ENCODE measurements at places on chromosomes 1 and 21.

- no peak for DNase-seq
Measured at GRCh38 chr1:46526013-46526690, 25.3 kb downstream of the KNCN start.

DNA sequence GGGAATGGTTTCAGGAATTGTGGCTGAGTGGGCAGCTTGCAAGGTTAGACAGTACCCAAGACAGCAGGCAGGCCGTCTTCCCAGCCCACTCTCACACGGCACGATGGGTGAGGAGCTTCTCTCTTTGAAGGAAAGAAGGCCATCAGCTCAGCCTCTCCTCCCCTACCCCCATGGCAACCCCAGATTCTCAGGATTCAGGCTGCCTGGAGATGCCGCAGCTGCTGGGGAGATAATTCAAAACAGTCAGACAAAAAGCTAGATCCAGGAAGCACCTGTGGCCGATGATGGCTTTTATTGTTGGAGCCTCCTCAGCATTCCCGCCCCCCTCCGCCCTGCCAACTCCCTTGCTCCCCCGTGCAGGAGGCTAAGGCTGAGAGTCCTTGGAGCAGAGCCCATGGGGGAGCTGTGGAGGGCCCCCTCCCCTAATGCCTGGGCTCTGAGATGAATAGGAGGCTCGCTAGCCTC lies 220.5 kb downstream of the TRABD2B start:
- DNase-seq, result no peak

- no peak for DNase-seq
Measured at GRCh38 chr1:26142159-26142558, 16.7 kb upstream of the FAM110D start.

DNA sequence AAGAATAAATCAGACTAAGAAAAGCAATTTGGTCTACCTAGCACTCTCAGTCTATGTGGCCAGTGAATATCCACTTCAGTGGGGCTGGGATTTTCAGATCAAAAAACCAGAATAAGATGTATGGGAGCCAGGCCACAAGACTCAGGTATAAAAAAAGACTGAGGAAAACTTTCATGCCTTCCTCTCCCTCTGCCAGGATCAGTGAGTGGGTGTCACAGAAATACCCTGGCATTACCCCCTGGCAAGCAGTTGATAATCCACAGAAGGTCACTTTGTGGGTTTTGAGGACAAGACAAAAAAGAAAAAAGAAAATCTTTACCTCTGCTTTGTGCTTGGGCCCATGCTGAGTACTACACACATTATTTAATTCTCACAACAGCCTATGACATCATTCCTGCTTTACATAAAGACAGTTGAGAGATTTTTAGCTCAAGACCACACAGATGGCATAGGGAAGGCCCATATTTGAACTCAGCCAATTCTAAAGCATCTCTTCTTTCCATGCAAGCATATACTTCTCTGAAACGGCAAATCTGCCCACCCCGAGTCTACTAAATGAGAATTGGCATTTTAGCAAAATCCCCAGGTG lies 57.6 kb downstream of the DESI2 start:
- DNase-seq, result no peak

DNA sequence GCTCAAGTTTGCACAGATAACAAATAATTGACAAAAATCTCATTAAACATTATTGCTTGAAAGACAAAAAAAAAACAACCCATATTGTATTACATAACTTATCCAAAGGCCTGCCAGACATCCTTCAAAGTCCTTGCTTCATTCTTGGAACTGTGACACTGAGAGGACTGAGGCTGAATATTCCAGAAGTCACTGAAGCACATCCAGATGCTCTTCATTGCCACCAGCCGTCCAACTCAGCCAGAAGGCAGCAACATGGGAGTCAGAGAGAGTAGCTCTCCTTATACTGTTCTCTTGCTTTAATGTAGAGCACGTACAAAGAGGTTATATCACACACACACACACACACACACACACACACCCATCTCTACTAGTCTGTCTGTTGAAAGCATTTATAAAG lies 755.0 kb downstream of the LTN1 start:
- no peak for DNase-seq

GRCh38 chr1:211009944-211010343 lies 124.0 kb downstream of the KCNH1 start:
- DNase-seq, result no peak

GRCh38 chr1:232047473-232047872 lies 420.9 kb downstream of the DISC1 start:
- peak; percentile 32 for DNase-seq

DNA sequence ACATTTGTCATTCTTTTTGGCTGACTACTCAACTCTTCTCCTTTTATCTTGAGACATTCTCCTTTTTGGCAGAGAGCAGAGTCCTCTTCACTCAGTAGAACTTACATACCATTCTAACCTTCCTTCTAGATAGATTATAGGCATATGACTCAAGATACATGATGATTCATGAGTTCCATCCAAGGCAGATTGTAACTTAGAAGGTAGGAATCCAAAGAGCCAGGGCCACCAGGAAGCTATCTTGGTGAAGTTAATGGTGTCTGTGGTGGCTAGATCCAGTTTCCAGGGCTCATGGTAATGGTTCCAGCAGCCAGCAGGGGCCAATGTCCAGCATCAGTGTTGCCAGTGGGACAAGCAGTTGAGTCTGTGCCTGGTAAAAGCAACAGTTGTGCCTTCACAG lies 76.1 kb upstream of the KIAA0040 start:
- DNase-seq, result no peak

- DNase-seq, result no peak
Measured at GRCh38 chr1:33171977-33172813, 9.6 kb downstream of the TRIM62 start.

DNA sequence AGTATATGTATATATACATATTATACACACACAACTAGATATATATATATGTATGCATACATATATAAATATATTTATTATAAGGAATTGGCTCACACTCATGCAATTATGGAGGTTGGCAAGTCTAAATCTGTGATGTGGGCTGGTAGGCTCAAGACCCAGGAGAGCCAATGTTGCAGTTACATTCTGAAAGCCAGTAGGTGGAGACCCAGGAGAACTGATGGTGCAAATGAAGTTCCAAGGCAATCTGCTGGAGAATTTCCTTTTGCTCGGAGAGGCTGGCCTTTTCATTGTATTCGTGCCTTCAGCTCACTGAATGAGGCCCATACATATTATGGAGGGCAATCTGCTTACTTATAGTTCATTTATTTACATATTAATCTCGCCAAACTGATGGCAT lies 9.4 kb downstream of the IVL start:
- DNase-seq, result peak; percentile 15

- no peak for DNase-seq
Measured at GRCh38 chr1:84975035-84975434, 21.9 kb downstream of the MCOLN2 start.

DNA sequence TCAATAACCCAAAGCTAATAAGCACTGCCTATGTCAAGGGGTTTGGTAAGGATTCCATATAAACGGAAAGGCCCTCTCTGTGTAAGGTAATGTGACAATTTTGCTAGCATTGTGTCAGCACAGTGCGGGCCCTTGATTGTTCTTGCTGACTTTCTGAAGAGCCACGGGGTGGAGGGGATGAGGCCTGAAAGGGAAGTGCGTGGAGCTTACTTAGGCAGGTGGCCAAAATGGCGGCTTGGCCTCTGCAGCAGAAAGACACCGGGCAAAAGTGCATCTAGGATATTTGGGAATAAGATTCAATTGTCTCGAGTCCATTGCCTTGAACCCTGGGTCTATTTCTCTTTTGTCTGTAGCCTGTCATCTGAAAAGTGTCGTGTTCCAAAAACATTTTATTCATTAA lies 114.3 kb downstream of the TGFB2 start:
- DNase-seq, result peak; percentile 89

GRCh38 chr1:155210314-155211104 lies 2.0 kb downstream of the MTX1 start:
- no peak for DNase-seq

DNA sequence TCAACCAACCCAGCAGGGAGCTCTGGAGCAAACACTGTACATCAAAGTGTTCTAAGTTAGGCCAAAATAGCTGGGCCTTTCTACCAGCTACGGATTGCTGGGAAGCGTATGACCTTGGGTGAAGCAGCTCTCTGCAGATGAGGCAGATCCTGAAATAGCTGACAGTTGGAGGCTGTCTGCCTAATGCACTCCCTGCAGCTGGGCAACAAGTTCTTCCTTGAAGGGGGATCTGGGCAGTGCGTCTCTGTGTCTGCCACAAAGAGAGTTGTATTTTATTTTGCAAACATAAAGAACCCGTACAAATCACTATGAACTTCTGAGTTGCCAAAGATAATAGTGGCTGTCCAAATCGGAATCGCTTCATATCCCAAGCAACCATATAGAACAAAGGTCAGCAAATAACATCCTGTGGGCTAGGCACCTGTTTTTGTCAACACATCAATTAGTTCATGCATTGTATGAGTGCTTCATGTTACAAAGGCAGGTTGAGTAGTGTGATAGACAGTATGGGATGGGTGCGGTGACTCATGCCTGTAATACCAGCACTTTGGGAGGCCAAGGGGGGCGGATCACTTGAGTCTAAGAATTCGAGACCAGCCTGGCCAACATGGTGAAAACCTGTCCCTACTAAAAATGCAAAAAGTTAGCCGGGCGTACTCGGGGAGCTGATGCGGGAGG lies 29.1 kb upstream of the KLF17 start:
- peak; percentile 25 for DNase-seq

DNA sequence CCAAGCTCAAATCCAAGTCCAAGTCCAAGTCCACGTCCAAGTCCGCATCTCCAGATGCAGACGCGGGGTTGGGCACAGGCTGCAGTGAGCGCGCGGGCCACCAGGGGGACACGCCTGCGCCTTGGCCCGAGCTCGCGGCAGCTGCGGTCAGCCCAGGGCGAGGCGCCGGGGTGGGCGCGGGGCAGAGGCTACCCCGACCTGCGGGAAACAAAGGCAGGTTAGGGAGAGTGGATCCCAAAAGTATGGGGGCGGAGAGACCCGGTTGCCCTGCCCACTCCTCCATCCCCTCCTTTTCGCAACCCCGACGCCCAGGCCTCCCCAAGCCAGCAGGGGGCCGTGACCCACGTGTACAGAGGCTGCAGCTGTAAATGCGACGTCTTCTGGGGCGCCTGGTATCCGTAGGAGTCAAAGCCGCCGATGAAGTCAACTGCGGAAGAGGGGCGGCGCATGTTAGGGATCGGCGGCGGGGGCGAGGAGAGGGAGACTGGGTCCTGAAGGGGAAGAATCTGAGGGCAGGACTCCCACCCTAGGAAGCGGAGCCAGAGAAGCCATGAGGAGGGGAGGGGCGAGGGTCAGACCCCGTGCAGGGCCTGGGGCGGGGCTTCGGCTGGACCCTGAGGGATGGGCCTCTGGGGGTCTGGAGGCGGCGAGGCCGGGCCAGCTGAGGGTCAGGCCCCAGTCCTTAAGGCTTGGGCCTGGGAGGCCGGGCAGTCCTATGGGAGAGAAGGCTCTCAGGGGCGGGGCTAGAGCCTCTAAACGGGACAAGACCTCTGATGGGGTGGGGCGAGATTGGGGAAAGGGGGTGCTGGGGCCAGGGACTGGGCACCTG lies 58.0 kb downstream of the NKAIN1 start:
- DNase-seq, result peak; percentile 60

DNA sequence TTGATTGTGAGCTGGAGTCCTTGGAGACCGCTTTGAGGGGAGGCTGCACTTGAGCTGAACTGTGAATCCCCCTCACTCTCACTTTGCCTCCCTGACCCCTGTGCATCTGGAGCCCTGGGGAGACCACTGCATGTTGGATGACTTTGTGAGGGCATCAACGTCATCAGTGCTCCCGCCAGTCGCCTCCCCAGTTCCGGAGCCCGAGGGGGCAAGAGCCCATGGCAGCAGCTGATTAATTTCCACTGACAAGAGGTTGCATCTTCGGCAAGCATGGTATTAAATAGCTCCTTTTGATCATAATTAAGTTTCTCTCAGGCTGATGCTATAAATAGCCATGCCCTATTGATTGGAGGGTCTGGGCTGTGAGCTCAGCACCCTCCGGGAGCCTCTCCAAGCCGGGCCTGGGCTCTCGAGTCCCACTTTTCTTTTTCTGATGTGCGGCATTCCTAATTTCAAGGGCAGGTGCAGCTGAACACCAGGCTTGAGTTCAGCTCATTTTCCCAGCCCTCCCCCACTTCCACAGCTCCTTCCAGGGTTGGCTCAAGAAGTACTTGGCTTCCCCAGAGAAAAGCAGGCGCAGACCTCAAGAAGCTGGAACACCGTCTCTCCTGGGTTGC lies 33.2 kb downstream of the KCND3 start:
- no peak for DNase-seq

GRCh38 chr1:34338871-34339270 lies 162.2 kb downstream of the C1orf94 start:
- no peak for DNase-seq

GRCh38 chr1:183912265-183912886 lies 107.5 kb downstream of the RGL1 start:
- peak; percentile 82 for DNase-seq

GRCh38 chr1:118717893-118718292 lies 270.2 kb downstream of the TBX15 start:
- DNase-seq, result no peak

DNA sequence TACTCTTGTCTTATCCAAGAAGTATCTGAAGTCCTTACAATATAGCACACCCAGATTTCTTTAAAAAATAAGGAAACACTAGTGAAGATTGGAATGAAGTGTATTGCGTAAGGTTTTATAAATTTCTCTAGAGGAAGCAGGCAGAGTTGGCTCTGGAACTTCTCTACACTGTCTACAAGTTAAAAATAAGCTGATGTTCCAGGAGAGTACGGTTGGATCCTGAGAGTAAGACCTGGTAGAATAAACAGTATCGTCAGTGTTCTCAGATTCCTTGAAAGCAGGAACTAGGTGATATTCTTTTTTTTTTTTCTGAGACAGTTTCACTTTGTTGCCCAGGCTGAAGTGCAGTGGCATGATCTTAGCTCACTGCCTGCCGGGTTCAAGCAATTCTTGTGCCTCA lies 107.9 kb downstream of the USP25 start:
- DNase-seq, result no peak

GRCh38 chr1:44724296-44724954 lies 6.5 kb downstream of the RNU5D-1 start:
- DNase-seq, result no peak

DNA sequence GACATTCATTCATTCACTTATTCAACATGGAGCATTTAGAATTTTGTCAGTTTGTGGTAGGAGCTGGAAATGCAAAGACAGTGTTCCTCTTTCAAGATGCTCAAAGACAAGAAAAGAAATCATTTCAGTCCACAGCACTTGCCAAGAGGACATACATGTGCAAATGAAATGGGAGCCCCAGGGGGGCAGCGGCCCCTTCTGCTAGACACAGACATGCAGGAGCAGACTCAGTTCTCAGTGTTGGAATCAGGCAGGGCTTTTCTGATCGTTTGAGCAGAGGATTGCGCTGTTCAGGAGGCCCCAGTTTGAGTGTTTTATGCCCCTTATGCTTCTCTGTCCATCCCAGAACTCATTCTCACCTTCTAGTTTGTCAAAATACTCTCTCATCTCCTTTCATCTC lies 35.6 kb upstream of the VASH2 start:
- DNase-seq, result no peak

GRCh38 chr1:223650465-223650864 lies 15.0 kb downstream of the CAPN8 start:
- DNase-seq, result no peak
